ENCODE measurements at places on chromosomes 2 and 18.
A peak's percentile ranks its signal among the peaks of the same experiment; 100 is the strongest.

GRCh38 chr2:55952415-55952814, 28.8 kb upstream of the EFEMP1 start:
- no peak for DNase-seq

DNA sequence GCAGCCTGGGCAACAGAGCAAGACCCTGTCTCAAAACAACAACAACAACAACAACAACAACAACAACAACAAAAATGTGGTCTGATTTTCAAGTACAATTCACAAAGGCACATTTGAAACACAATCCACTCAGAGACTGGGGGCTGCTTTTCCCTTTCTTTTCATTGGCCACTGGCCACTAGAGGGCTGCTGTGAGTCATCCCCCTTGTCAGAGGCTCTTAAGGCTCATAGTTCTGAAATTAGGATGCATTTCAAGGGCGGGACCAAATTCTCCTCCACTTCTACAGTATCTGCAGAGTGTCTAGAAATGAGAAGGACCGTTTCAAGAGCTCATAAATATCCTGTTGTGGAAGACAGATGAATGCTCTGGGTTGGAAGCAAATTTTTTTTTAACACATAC, 285.4 kb downstream of the NRXN1 start:
- peak; percentile 67 for DNase-seq

GRCh38 chr2:75500633-75501032, 60.1 kb downstream of the EVA1A start:
- no peak for DNase-seq

- no peak for DNase-seq
These were observed 671.0 kb upstream of the SOX11 start for GRCh38 chr2:5021136-5021535.

DNA sequence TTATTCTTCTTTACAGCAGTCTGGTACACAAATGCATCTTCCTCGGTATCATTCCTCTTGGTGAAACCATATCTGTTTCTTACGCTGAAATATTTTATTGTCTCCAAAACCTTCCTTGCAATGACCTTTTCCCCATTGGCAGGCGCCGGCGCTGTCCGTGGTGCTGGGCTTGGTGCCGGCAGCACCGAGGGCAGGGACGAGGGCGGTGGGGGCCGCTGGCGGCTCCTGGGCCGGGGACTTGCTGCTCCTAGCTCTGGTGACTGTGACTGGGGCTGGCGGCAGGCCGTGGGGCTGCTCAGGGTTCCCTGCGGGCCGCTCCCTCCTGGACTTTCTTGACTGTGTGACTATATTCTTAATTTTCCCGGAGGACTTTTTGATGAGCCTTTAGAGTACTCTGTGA, 72.5 kb downstream of the GPR39 start:
- DNase-seq, result peak; percentile 73

- no peak for DNase-seq
These were observed 2102.3 kb upstream of the CELF4 start for GRCh38 chr18:39667905-39668304.

- no peak for DNase-seq
These were observed 125.4 kb downstream of the OSBPL1A start for GRCh38 chr18:24272229-24272525.

GRCh38 chr18:29164993-29165599, 988.2 kb upstream of the CDH2 start:
- DNase-seq, result no peak

DNA sequence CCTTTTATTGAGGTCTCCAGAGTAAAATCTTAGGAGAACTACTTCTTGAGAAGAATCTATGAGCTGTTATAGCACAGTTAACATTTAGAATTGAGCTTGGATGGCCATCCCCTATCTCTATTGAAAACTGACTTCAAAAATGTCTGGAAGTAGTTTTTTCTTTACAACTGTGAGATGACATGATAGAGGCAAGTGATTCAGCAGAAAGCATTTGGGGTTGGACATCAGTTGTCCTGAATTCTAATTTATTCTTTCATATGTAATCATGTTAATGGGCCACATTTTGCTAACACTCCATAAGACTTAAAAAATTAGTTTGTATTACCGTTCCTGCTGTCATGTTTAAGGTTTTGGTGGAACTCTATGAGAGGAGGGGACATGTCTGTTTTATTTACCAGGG, 237.0 kb upstream of the SLC14A2 start:
- no peak for DNase-seq

DNA sequence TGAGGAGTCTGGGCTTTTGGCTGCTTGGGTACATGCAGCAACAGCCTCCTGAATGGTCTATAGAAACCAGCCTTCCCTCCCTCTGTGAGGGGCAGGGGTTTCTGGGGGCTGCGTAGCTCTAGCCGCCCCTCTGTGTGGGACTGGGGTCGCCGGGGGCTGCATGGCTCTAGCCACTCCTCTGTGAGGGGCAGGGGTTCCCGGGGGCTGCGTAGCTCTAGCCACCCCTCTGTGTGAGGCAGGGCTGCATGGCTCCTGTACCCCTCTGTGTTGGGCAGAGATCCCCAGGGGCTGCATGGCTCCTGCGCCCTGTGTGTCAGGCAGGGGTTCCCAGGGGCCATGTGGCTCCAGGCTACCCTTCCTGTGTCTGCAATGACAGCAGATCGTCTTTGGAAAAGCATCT, 17.6 kb downstream of the HS6ST1 start:
- DNase-seq, result no peak

DNA sequence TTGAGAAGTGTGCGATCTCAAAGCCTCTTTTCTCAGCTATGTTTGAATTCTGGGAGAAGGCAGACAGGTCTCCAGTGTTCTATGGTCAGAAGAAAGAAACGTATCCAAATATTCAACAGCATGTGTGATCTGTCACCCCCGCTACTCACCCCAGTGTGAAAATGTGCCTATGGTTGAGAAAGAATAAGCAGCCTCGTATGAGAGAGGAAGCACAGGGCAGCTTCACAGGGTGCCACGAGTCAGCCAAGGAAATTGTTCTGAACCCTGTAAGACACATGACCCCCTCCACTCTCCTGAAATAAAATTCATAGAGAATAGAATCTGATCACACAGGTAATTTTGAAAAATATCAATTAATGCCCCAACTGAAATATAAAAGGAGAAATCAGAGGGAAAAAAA, 8.0 kb upstream of the SF3B1 start:
- DNase-seq, result no peak

GRCh38 chr2:7881466-7881865, 800.4 kb upstream of the ID2 start:
- DNase-seq, result no peak

DNA sequence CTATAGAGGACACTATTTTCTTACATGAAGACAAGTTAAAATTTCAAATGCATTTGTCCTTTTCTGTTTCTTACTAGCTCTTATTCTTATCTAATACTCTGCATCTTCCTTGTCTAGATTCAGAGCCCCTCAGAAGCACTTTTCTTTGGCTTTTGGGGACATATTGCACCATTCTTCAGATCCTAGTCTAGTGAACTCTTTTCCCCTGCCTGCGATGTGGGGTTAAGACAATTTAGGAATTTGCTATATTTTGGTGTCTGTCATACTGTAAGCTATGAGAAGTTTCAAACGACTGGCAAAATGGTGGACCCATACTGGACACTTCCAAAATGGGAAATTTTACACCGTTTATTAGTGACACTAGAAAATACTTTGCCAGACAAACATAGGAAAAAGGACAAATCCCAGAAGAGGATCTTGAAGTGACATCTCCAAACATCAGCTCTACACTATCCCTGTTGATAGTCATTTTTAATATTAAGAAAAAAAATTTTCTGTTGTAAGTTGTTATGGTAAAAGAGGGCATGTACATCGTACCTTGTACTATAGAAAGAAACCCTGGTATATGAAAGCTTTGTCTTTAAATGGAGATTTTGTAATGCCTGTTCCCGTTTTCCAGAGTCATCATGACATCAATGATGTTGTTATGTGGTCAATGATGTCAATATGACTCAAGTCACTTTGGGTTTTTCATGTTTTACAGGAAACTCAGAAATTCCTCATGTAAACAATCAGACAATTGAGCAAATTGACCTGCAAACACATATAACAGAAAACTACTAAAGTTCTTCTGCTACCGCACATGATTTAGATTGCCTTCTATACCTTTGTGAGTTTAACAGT, 4.4 kb upstream of the KYNU start:
- DNase-seq, result no peak

DNA sequence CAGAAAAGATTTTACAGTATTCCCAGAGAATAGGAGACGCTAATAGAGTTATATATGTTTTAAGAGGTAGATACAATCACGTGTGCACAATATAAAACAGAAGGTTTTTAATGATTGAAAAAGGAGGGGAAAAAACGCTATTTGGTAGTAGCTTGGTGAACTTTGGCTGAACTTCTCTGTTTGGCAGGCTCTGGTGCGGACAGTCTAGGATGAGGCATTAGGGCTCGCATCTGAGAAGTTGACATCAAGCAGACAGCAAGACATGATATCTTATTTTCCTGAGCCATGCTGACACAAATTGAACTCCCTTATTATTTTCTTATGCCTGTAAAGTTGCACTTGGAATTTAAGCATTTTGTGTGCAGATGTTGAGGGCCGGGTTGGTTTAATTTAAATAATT, 176.6 kb downstream of the EN1 start:
- no peak for DNase-seq

DNA sequence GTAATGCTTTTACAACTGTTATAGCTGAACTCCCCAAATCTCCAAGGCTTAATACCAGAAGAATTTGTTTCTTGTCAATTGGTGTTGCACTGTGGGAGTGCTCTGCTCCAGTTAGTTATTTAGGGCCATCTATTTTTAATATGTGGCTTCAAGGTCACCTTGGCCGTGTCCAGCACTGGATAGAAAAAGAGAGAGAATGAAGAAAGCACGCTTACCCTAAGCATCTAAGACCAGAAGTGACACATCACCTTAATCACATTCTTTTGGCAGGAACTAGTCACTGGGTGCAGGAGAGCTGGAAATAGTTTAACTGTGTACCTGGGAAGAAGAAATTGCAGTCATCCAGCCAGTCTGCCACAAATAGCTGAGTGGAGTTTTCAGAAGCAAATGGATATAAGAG, 78.8 kb downstream of the VWC2L start:
- DNase-seq, result no peak

DNA sequence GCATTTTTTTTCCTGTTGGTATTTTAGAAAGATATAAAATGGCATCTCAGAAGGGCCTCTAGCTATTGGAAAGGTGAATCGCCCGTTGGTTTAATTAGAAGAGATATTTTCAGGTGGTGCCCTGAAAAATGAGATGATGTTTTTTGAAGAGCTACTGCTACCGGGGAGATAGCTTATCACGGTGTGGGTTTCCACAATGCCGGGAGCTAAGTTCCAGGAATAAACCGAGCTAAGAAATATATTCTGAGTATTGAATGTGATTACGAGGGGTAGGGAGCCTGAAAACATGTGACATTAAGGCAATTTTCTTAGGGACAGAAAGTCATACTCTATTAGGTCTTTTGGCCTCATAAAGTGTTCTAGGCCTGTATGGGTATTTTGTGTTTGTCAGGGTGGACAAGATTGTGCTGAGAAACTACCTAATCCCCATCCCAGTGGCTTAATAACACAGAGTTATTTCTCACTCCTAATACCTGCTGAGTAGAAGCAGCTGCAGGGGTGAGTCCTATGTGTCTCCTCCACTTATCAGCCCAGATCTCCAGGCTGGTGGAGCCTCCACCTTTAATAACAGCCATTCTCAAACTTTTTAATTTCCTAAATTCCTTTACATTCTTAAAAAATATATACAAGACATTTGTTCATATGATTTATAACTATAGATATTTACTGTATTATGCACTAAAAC, 150.2 kb downstream of the LRRTM1 start:
- no peak for DNase-seq

- DNase-seq, result peak; percentile 95
These were observed 21.6 kb downstream of the PTPN2 start for GRCh38 chr18:12862467-12862866.

GRCh38 chr18:36186461-36187192, 670 bp upstream of the MOCOS start:
- DNase-seq, result peak; percentile 73

DNA sequence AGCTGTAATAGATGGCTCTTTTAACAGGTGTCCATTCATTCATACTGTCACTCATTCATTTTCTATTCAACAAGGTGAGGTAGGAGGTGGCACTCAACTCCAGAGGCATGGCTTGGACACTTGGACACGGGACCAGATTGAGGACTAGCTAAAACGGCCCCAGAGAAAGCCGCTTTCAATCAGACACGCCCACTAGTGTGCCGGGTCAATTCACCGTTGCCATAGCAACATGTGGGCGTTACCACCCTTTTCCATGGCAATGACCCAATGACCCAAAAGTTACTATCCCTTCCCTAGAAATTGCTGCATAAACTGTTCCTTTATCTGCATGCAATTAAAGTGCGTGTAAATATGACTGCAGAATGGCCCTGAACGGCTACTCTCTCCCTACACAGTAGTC, 49.2 kb upstream of the LGALSL start:
- peak; percentile 81 for DNase-seq

DNA sequence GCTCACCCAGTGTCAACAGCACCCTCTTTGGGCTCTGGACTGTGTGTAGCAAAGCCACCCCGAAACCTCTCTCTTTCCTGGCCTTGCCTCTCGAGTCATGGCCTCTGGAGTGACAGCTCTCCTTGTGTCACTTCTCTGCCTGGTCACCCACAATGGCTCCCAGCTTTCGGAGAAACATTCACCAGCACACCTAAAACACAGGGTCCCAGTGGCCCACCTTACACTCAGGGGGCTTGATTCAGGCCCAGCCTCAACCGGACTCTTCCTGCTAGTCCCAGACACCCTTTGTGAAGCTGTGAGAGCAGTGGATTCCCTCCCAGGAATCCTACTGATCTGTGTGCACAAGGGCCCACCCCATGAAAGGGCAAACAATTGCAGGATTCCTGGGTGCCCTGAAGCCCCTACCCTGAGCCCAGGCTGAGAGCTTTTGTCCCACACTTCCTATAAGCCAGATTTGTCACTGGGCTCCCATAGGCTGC, 137.2 kb upstream of the HAAO start:
- no peak for DNase-seq

DNA sequence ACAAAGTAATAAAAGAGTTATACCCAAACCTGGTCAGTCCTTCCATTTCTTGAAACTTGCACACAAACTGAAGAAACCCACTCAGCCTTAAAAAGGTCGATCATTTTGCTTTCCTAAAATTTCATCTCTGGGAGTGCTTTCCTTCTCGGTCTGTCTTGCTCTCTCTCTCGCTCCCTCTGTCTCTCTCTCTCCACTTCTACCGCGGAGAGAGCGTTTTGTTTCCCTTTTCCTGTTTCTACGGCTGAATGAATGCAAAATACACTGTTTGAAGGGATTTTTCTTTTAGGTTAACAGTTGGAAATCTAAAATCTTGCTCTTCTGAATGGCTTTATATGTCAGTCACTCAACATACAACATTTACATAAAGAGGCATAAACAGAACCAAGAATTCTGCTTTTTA, 424.2 kb downstream of the TGIF1 start:
- peak; percentile 19 for DNase-seq

- no peak for DNase-seq
These were observed 129.0 kb downstream of the ERBB4 start for GRCh38 chr2:212409560-212409959.

- DNase-seq, result no peak
These were observed 66.8 kb downstream of the GRB14 start for GRCh38 chr2:164554487-164554886.

- no peak for DNase-seq
These were observed 199.1 kb downstream of the ZFP36L2 start for GRCh38 chr2:43027097-43027873.

GRCh38 chr2:237889811-237890210, 30.4 kb downstream of the RAMP1 start:
- DNase-seq, result no peak
